ENCODE measurements at places on chromosomes 5 and 9. TPM values are rescaled to one million over a fixed set of nuclear protein-coding genes. Genes with fewer than 3 reads are reported as not detected.

DNA sequence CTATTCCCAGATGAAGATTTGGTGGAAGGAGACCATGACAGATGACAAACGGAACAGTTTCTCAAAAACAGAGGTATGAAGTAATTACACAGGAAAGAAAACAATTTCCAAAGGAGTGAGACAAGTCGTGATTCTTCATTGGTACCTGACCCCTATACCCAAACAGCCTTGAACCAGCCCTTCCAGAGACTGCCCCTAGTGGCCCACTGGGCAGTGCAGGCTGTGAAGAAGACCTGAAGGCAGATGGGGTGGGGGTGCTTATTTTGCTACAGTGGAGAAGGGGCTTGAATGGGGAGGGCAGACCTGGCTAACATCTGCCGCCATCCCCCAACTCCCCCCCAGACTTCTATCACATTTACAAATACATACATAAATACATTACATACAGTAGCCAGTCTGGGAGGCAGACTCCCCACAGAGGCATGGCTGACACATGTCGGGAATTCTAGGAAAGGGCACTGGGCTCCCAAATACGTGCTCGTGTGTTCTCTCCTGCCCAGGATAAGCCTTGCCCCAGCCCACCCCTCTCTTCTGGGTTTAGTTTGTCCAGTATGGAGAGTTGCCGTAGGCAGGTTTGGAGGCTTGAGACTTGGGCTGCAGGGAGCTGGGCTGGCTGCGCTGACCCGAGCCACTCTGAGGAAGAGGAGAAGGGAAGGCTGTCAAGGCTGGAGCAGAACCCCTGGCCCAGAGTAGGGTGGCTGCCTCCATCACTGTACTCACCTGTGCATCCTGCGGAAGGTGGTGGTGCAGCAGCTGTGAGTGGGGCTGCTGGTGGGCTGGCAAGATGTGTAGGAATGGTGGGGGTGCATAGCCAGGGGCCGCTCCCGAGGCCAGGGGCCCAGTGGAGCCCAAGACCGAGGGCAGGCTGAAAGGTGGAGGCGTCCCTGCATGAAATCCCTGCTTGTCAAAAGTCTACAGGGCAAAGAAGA, 105.3 kb downstream of the UBE2R2 start:
- H3K27me3 ChIP-seq, result no peaks in the 10 kb centered on the region
- no peak overlapping the region for H3K4me3 ChIP-seq
- no peaks in the 10 kb centered on the region for H3K4me1 ChIP-seq
- DNase-seq, result no peak
- peaks cover 46% of the 10 kb centered on the region for H3K36me3 ChIP-seq

GRCh38 chr5:119131530-119132304, 60.8 kb downstream of the DMXL1 start:
- no peaks in the 10 kb centered on the region for H3K4me1 ChIP-seq
- no peak overlapping the region for H3K27ac ChIP-seq
- DNase-seq, result no peak

- H3K36me3 ChIP-seq, result no peaks in the 10 kb centered on the region
- H3K4me3 ChIP-seq, result no peak overlapping the region
- H3K27me3 ChIP-seq, result no peaks in the 10 kb centered on the region
- no peak for DNase-seq
- no peak overlapping the region for H3K27ac ChIP-seq
Observed at GRCh38 chr9:33425128-33425533, 22.3 kb downstream of the AQP3 start.

DNA sequence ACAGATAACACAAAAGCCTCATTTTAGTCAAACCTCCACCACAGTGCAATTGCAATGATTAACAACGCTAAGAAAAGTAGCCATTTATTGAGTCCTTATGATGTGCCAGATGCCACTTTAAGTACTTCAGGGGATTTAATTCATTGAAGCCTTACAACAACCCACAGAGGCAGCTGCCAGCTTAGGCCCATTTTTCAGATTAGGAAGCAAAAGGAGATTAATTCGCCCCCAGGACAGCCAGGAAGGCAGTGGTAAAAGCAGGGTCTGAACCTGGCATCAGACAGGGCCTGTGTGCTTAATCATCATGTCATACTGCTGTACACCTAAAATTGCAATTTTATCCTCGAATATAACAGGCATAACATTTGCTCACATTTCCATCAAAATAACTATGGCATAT, 23.9 kb downstream of the MED27 start:
- H3K27ac ChIP-seq, result no peak overlapping the region
- H3K4me3 ChIP-seq, result no peak overlapping the region
- DNase-seq, result no peak
- no peaks in the 10 kb centered on the region for H3K4me1 ChIP-seq
- no peaks in the 10 kb centered on the region for H3K36me3 ChIP-seq
- no peaks in the 10 kb centered on the region for H3K27me3 ChIP-seq

DNA sequence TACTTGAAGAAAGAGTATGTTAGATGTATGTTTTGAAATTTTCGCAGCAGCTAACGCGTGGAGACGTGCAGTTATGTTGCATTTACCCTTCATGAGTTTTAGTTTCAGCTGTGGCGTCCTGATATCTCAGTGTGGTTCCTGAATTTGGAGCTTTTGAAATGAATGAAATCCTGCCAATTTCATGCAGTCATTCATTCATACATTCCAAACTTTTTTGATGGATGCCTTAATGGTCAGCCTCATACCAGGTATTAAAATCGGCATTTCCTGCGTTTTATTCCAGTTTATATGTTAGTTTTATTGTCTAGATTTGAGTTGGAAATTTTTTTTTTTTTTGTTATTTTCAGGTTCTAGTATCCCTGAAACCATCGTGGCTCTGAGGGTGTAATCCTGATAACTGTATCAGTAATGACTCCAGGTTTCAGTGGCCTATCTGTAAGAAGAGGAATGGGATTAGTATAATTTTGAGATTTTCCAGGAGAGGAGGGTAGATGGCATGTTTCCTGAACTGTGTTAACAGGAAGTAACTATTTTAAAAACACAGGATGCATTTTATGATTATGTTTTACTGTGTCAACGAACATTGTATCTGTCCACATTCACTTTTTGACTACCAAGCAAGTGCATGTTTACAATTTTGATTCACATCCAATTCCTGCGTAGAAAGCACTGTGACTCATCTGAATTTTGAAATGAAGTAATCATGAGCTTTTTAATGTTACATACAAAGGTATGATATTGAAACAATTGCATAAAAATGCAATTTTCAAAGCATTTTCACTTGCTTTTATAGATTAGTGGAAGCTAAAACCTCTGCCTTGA, 1.0 kb downstream of the FOCAD start:
- H3K27me3 ChIP-seq, result no peaks in the 10 kb centered on the region
- H3K4me1 ChIP-seq, result peaks cover 34% of the 10 kb centered on the region
- DNase-seq, result no peak
- peak overlapping the region; percentile 56 for H3K4me3 ChIP-seq
- H3K27ac ChIP-seq, result no peak overlapping the region

DNA sequence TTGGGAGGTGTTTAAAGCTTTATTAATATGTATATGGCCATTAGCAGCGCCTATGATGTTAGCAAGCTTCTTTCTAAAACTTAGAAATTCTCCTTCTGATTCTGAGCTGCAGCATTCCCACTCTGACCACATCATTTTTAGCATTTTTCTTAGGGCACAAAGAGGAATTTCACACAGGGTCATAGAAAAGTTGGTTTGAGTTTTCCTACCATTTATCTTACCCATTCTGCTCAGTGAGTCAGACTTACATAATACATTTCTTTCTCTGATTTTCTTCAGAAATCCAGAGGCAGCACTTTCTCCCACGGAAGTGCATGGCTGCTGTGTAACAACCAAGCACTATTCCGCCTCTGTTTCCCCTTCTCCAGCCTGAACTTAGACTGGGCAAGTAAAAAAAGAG, 246.6 kb downstream of the ARL15 start:
- H3K4me3 ChIP-seq, result no peak overlapping the region
- no peaks in the 10 kb centered on the region for H3K4me1 ChIP-seq
- no peak overlapping the region for H3K27ac ChIP-seq
- no peaks in the 10 kb centered on the region for H3K36me3 ChIP-seq

DNA sequence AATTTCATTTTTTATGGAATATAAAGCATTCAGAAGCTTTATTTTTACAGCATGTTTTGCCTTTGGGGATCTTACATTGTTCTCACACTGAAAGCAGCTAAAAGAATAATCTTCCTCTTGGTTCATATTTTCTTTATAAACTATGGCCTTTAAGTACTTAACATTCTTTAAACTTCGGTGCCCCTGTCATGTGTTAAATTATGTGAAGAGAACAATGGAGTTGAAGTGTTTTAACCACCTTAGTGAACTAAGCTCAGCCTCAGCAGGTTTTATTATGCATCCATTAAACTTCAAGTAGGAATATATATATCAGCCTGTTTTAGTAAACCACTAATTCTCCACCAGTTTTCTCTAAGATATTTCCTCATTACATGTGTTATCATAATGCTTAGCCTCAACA, 371.4 kb upstream of the CDH18 start:
- no peaks in the 10 kb centered on the region for H3K27me3 ChIP-seq
- no peaks in the 10 kb centered on the region for H3K36me3 ChIP-seq
- no peak for DNase-seq
- H3K4me1 ChIP-seq, result no peaks in the 10 kb centered on the region
- no peak overlapping the region for H3K27ac ChIP-seq
- H3K4me3 ChIP-seq, result no peak overlapping the region

DNA sequence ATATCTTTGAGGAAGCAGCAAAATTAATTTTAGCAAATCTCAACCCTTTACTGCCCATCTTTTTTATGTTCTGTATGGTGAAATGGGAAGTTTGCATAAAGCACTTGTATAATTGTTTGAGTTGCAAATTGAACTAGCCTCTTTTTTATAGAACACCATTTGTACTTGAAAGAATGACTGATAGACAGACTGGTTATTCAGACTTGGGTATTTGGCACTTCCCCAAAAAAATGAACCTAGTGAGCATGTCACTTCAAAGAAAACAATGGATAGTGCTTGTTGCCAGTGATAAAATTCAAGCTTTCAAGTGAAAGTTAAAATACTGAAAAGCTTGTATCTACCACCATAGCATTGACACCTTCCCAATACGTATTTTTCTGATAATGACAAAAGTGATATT, 115.8 kb downstream of the ERCC6L2 start:
- peaks cover 10% of the 10 kb centered on the region for H3K4me1 ChIP-seq
- H3K4me3 ChIP-seq, result no peak overlapping the region
- H3K27me3 ChIP-seq, result no peaks in the 10 kb centered on the region
- DNase-seq, result no peak
- H3K27ac ChIP-seq, result no peak overlapping the region
- H3K36me3 ChIP-seq, result no peaks in the 10 kb centered on the region

DNA sequence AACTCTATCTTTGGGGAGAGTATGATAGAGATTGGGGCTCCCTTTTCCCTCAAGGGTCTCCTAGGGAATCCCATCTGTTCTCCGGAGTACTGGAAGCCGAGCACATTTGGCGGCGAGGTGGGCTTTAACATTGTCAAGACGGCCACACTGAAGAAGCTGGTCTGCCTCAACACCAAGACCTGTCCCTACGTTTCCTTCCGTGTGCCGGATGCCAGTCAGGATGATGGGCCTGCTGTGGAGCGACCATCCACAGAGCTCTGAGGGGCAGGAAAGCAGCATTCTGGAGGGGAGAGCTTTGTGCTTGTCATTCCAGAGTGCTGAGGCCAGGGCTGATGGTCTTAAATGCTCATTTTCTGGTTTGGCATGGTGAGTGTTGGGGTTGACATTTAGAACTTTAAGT, 21.5 kb downstream of the PTGS1 start:
- no peaks in the 10 kb centered on the region for H3K27me3 ChIP-seq
- no peaks in the 10 kb centered on the region for H3K4me1 ChIP-seq
- no peaks in the 10 kb centered on the region for H3K36me3 ChIP-seq
- no peak for DNase-seq

DNA sequence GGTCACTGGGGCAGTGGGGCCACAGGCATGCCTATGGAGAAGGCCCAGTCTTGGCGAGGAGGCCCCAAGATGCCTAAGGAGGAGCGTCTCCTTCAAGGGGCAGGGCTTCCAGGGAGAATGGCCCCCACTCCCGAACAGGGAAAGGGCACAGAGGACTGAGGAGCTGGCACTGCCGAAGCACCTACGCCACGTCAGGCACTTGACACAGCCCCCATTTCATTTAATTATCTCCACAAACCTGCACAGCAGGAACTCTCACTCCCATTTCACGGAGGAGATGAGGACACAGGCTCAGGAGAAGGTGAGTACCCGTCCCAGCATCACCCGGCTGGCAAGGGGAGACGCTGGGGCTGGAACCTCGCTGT, 26.0 kb downstream of the EGR1 start:
- H3K27ac ChIP-seq, result no peak overlapping the region
- peaks cover 9% of the 10 kb centered on the region for H3K4me1 ChIP-seq
- no peak for DNase-seq

GRCh38 chr5:124747791-124748686, 1.6 kb upstream of the ZNF608 start:
- DNase-seq, result peak; percentile 11
- H3K27ac ChIP-seq, result peak overlapping the region; percentile 93
- peak overlapping the region; percentile 46 for H3K4me3 ChIP-seq
- no peaks in the 10 kb centered on the region for H3K36me3 ChIP-seq
- no peaks in the 10 kb centered on the region for H3K27me3 ChIP-seq

- H3K4me3 ChIP-seq, result no peak overlapping the region
- peak; percentile 80 for DNase-seq
- H3K4me1 ChIP-seq, result peaks cover 9% of the 10 kb centered on the region
- H3K27ac ChIP-seq, result no peak overlapping the region
- H3K27me3 ChIP-seq, result no peaks in the 10 kb centered on the region
- no peaks in the 10 kb centered on the region for H3K36me3 ChIP-seq
Observed at GRCh38 chr5:72366324-72366976, 46.3 kb downstream of the PTCD2 start.

GRCh38 chr5:56259002-56259511, 25.9 kb upstream of the ANKRD55 start:
- H3K4me3 ChIP-seq, result no peak overlapping the region
- H3K27ac ChIP-seq, result no peak overlapping the region
- no peaks in the 10 kb centered on the region for H3K36me3 ChIP-seq
- peaks cover 3% of the 10 kb centered on the region for H3K4me1 ChIP-seq
- no peaks in the 10 kb centered on the region for H3K27me3 ChIP-seq

DNA sequence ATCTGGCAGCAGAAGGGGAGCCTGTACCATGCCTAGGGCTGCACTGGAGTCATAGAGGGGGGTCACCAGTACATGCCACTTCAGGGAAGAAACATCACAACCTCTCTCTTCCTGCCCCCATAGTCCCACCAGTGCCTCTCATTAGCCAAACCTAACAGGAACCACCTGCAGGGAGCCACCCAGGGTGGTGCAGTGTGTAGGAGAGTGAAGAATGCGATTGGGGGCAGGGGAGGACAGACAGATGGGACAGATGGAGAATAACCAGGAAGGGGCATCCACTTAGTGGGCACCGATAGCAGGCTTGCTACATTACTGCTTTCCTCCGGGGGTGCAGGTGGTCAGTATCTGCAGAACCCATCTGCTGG, 19.2 kb downstream of the DAPK1 start:
- no peak for DNase-seq
- peaks cover 21% of the 10 kb centered on the region for H3K4me1 ChIP-seq
- no peak overlapping the region for H3K4me3 ChIP-seq
- H3K36me3 ChIP-seq, result no peaks in the 10 kb centered on the region
- H3K27ac ChIP-seq, result no peak overlapping the region

PRR7 gene
- 3.6 TPM for total RNA-seq

ANKDD1B gene
- 1.7 TPM for total RNA-seq

SLC31A1 gene
- 20.9 TPM for total RNA-seq

FOXD4 gene
- not detected for total RNA-seq

SNX18 gene
- 70.6 TPM for total RNA-seq

AGXT2 gene
- total RNA-seq, result not detected

ADAMTS13 gene
- 1.8 TPM for total RNA-seq

GZMA gene
- total RNA-seq, result not detected

FIBCD1 gene
- 0.13 TPM for total RNA-seq

MAMDC2 gene
- 18.5 TPM for total RNA-seq

DAP gene
- 106 TPM for total RNA-seq

CER1 gene
- not detected for total RNA-seq

PDLIM4 gene
- total RNA-seq, result 25.4 TPM

PCDHGB7 gene
- 9.5 TPM for total RNA-seq

C9 gene
- not detected for total RNA-seq

LIFR gene
- 207 TPM for total RNA-seq

CD14 gene
- 26.7 TPM for total RNA-seq

PNPLA7 gene
- total RNA-seq, result 10.5 TPM

Measured in thyroid gland (tissue), 4 donors.